IPS DF 6.9 (cell line): ENCODE measurements at places on chromosomes 1 and 21.
A peak's percentile ranks its signal among the peaks of the same experiment; 100 is the strongest.

- no peaks in the 10 kb centered on the region for H3K4me1 ChIP-seq
- H3K36me3 ChIP-seq: peaks cover under 1% of the 10 kb centered on the region
Observed at GRCh38 chr1:244710474-244711062, 57.6 kb downstream of the DESI2 start.

DNA sequence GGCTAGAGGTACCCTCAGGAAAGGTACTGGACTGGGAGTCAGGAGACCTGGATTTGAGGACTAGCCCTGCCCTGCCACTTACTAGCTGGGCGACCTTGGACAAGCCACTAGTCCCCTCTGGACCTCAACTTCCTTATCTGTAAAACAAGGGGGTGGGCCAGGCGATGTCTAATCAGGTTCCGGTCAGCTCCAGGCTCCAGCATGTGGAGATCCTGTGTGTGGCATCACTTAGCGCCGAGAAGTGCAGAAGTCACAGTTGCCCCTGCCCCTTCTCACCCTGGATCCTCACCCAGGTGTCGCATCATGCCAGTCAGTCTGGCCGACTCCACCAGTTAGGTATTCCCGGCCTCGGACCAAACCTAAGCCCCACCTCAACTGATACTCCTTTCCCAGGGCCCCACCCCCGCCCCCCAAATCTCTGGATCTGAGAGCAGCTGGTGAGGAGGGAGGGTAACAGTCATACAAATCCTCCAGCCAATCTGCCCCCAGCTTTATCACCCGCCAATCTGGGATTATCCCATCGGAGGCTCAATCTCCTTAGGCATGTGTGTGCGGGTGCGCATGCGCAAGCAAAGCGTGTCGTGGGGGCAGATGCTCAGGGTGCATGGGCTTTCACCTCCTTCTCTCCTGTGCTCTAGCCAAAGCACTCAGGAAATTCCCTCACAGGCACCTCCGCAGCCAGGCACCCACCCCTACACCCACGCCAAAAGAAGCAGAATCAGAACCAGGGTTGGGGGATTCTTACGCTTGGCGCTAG, 5.4 kb downstream of the CELF3 start:
- no peak overlapping the region for H3K4me3 ChIP-seq
- no peak overlapping the region for H3K27ac ChIP-seq
- H3K4me1 ChIP-seq: 0 out of 2 replicates have a peak, but pooled peaks cover under 1% of the 10 kb centered on the region
- DNase-seq: no peak

GRCh38 chr1:95583661-95584210, 349.7 kb downstream of the RWDD3 start:
- no peaks in the 10 kb centered on the region for H3K27me3 ChIP-seq
- H3K27ac ChIP-seq: no peak overlapping the region
- no peak for DNase-seq
- no peaks in the 10 kb centered on the region for H3K36me3 ChIP-seq
- H3K4me1 ChIP-seq: peaks cover 2% of the 10 kb centered on the region; the same call in 1 of the 2 replicates

DNA sequence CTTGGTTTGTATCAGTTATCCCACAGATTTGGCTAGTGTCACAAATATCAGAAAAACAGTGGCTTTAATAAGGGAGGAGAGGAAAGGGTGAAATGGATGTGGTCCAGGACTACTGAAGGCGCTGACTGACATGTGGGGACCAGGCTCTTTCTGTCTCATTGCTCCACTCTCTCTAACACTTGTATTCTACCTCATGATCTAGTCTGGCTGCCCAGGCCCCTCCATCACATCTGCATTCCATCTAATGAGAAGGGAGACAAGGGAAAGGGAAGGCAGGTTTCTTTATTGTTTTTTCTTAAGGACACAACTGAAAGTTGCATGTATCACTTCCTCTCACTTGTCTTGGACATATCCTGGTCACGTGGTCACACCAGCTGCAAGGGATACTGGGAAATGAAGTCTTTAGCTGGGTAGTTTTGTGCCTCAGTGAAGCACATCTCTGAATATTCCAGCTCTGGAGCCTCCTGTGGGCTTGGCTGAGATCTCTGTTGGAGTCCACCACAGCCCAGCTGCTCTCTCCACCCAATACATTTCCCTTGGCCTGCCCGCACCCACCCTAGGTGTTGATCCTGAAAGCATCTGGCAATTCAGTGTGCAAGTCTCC, 42.0 kb upstream of the PADI2 start:
- no peaks in the 10 kb centered on the region for H3K36me3 ChIP-seq
- no peak overlapping the region for H3K4me3 ChIP-seq
- DNase-seq: no peak
- no peak overlapping the region for H3K27ac ChIP-seq

GRCh38 chr1:65113298-65113697, 34.7 kb upstream of the AK4 start:
- no peak overlapping the region for H3K4me3 ChIP-seq
- no peaks in the 10 kb centered on the region for H3K36me3 ChIP-seq
- DNase-seq: no peak
- no peaks in the 10 kb centered on the region for H3K4me1 ChIP-seq

DNA sequence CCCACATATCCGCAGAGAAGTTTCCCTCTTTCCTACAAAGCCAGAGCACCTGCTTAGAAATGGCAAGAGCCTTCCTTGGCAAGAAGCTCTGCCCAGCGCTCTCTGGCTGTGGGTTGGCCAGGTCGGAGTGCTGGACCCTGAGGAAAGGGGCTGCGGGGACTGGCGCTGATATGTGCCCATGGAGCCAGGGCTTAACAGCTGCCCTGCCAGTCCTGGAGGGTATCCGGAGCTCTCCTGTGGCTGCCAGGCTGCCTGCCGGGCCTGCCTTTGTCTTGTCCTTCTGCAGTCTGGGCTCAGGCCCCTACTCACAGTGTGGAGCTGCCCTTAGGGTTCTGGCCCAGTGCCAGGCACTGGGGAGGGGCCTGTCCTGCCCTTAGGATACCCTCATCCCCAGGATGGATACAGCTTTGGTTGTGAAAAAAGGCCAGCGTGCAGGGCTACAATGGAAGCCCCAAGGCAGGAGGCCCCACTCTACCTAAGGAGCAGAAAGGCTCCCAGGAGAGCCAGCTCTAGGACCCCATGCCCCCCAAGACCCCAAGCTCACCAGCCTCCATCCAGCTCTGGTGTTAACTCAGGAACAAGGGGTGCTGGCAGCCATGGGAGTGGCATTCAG, 43.4 kb downstream of the KIAA1614 start:
- peaks cover 3% of the 10 kb centered on the region; the same call in 1 of the 2 replicates for H3K4me1 ChIP-seq
- no peak for DNase-seq
- no peaks in the 10 kb centered on the region for H3K27me3 ChIP-seq
- H3K4me3 ChIP-seq: no peak overlapping the region; the same call in 1 of the 2 replicates

DNA sequence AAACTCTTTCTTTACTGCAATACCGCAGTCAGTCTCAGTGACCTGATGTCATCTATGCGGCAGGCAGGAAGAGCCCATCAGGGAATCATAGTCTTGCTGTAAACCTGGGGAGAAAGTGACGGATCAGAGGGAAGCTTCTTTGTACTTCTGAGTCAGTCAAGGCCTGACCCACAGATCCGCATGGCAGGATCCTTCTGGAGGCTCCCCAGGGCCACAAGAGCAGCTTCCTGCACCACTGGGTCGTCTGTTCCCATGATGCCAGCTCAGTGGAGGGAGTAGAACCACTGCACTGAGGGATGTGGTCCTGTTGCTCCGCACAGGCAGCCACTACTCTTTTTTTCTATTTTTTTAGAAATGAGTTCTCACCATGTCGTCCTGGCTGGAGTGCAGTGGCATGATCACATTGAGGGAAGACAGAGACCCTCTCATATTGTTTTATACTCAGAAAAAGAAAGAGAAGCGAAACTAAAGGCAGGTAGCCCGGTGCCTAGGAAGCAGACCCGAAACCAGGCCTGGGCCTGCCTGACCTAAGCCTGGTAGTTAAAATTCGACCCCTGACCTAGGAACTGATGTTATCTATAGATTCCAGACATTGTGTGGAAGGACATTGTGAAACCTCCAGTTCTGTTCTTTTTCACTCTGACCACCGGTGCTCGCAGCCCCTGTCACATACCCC, 6.3 kb upstream of the ERVH48-1 start:
- H3K4me1 ChIP-seq: peaks cover 3% of the 10 kb centered on the region
- H3K36me3 ChIP-seq: no peaks in the 10 kb centered on the region
- no peak overlapping the region for H3K4me3 ChIP-seq
- no peaks in the 10 kb centered on the region for H3K27me3 ChIP-seq
- DNase-seq: no peak

- H3K27ac ChIP-seq: no peak overlapping the region
- no peaks in the 10 kb centered on the region for H3K27me3 ChIP-seq
- H3K4me3 ChIP-seq: no peak overlapping the region
- H3K4me1 ChIP-seq: peaks cover 7% of the 10 kb centered on the region
- no peaks in the 10 kb centered on the region for H3K36me3 ChIP-seq
Observed at GRCh38 chr21:44684483-44684882, 2.5 kb upstream of the KRTAP12-1 start.

DNA sequence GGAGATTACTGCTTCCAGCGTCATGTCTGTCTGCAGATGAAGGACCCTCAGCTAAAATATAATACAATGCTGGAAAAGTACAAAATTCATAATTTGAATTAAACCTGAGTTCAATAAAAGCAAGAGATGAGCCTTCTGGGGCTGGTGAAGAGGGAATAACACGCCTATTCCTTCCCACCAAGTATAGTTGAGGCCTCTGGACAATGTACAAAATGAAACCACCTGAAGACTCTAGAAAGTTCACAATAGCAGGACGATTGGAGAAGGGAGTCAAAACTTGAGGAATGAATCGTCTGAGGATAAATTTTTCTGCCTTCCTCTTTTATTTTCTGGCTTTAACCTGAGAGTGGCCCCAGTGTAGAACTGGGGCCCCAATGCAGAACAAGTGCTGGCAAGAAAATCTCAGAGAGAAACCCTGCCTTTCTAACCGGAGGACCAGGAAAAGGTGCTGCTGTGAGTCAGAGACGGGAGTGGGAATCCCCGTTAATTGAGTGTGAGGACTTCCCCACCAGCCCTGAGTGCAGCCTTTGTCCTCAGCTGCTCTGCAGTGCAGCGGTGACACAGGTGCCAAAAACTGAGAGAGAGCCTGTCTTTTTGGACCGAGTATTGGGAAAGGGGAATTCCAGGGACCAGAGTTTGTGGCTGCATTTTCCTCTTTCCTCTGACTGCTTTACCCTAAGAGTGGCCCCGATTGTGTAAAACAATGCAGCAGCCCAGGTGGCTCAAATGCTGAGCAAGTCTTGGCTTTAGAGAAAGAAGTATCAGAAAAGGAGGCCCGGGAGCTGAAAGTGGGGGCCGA, 264.9 kb downstream of the DYRK1A start:
- H3K36me3 ChIP-seq: no peaks in the 10 kb centered on the region
- H3K27me3 ChIP-seq: no peaks in the 10 kb centered on the region
- H3K27ac ChIP-seq: no peak overlapping the region
- DNase-seq: peak; percentile 33
- H3K4me3 ChIP-seq: no peak overlapping the region

DNA sequence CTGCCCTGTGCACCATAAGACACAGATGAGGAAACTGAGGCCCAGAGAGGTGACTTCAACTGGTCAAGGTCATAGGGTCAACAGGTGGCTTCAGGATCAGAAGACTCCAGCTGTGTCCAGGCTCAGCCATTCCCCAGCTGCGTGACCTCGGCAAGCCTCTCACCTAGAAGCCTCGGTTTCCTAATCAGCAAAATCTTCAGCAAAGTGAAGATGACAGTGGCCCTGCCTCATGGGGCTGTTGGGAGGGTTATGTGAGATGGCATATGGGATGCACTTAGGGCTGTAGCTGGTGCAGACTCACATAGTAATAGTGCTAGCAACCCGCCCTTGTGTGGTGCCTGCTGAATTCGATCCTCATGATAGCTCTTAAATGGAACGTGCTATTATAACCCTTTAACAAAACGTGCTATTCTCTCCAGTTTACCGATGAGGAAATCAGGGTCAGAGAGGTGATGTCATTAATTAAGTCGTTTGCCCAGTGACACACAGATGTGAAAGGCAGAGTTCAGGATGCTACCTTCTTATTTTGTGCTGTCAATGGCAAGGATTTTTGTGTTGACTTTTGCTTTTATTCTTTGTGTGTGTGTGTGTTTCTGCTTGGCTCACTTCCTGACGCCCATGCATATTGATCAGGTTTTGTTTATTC, 472.9 kb downstream of the MATN1 start:
- H3K27ac ChIP-seq: no peak overlapping the region
- H3K4me1 ChIP-seq: no peaks in the 10 kb centered on the region
- no peaks in the 10 kb centered on the region for H3K27me3 ChIP-seq

DNA sequence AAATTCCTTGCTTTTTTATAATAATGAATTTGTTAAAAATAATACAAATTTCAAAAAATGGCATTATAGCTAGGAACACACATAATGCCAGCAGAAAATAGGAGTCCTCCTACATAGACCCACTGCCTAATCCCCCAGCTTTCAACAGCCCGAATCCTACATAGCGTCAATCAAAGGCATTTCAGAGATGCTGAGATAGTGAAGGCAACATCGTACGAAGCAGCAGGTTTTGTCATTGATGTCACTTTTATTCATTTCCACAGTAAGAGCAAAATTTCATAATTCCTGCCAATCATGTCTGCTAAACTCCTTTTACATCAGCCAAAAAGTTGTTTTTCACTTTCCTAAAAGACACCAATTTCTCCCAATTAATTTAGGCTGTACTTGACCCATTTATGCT, 94.1 kb downstream of the GREM2 start:
- DNase-seq: no peak
- H3K36me3 ChIP-seq: no peaks in the 10 kb centered on the region
- H3K4me3 ChIP-seq: no peak overlapping the region
- no peaks in the 10 kb centered on the region for H3K27me3 ChIP-seq
- no peaks in the 10 kb centered on the region for H3K4me1 ChIP-seq

- no peaks in the 10 kb centered on the region for H3K36me3 ChIP-seq
- no peak overlapping the region; the same call in 1 of the 2 replicates for H3K4me3 ChIP-seq
- no peak overlapping the region for H3K27ac ChIP-seq
- H3K4me1 ChIP-seq: no peaks in the 10 kb centered on the region
- no peak for DNase-seq
Observed at GRCh38 chr21:29892379-29892778, 47.4 kb downstream of the GRIK1 start.

DNA sequence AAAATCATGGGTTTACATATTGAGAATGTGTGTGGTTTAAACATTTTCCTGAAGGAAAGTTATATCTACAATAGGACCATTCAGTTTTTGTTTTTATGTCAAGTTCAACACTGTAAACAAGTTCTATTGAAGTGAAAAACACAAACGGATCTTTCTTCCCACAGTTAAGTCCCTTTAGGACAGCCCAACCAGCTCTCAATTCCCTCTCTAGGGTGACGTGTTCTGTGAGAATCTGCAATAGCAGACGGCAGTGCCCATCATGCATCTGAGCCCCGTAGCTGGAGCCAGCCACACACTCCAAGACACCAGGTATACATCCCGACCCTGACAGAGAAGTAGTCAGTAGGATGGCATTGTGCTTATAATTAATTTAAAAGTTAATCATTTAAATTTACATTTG, 26.3 kb upstream of the IVNS1ABP start:
- H3K4me1 ChIP-seq: no peaks in the 10 kb centered on the region
- DNase-seq: no peak
- no peak overlapping the region for H3K27ac ChIP-seq
- H3K27me3 ChIP-seq: no peaks in the 10 kb centered on the region

- H3K27ac ChIP-seq: no peak overlapping the region
- H3K4me3 ChIP-seq: no peak overlapping the region
- H3K4me1 ChIP-seq: no peaks in the 10 kb centered on the region
- no peaks in the 10 kb centered on the region for H3K36me3 ChIP-seq
- no peak for DNase-seq
Observed at GRCh38 chr1:17292299-17293160, 15.5 kb upstream of the PADI4 start.
